ENCODE measurements at places on chromosomes 3 and 15.
A peak's percentile ranks its signal among the peaks of the same experiment; 100 is the strongest.

GRCh38 chr3:101319531-101319930, 844 bp downstream of the IMPG2 start:
- DNase-seq = no peak

DNA sequence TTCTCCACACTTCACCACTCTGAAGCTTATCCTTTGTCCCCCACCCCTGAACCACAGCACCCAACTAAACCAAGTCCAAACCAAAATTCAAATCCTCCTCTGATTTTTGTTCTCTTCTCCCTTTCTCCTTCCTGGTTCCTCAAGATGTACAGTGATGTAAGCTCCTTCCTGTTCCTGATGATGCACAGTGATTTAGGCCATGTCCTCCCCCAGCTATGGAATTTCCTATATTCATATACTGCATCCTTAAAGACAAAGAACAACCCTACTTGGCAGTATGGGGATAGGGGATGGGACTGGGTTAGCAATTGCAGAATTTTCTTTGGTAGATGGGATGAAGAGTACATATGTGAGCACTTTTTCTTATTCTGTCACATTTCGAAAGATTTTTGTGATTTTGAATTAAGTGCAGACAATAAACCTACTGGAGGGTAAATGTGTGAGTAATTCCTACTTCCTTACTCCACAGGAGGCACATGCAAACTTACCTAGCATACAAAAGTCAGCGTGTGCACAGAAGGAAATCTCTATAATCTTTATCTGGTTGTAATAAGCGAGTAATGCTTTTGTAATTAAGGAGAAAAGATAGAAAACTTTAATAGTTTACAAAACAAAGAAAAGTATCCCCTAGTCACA, 125.0 kb downstream of the ANO10 start:
- no peak for DNase-seq

DNA sequence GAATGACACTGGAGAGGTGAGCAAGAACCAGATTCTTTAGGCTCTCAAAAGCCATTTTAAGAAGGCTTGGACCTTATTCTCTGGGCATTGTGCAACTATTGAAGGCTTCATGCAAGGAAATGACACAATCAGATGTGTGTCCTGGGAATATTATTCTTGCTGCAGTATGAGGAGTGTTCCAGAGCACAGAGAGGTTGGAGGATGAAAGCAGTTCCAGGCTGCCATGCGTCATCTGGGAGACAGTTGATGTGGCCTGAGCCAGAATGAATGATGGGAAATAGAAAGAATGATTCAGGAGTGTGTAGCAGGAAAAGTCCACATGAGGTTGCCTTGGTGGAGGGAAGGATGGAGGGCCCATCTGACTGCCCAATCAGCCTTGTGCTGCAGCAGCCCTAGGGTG, 123.1 kb downstream of the CHCHD6 start:
- DNase-seq = no peak

DNA sequence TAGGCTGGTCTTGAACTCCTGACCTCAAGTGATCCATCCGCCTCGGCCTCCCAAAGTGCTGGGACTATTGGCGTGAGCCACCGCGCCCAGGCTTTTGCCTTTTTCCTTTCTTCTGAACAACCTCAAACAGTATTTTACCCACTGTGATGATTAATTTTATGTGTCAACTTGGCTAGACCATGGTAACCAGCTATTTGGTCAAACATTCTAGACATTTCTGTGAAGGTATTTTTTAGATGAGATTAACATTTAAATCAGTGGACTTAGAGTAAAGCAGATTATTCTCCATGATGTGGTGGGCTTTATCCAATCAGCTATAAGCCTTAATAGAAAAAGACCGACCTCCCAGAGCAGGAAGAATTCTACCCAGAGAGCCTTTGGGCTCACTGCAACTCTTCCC, 6.0 kb downstream of the SPATA12 start:
- no peak for DNase-seq

GRCh38 chr15:46456456-46456855, 821.6 kb downstream of the SQOR start:
- no peak for DNase-seq

DNA sequence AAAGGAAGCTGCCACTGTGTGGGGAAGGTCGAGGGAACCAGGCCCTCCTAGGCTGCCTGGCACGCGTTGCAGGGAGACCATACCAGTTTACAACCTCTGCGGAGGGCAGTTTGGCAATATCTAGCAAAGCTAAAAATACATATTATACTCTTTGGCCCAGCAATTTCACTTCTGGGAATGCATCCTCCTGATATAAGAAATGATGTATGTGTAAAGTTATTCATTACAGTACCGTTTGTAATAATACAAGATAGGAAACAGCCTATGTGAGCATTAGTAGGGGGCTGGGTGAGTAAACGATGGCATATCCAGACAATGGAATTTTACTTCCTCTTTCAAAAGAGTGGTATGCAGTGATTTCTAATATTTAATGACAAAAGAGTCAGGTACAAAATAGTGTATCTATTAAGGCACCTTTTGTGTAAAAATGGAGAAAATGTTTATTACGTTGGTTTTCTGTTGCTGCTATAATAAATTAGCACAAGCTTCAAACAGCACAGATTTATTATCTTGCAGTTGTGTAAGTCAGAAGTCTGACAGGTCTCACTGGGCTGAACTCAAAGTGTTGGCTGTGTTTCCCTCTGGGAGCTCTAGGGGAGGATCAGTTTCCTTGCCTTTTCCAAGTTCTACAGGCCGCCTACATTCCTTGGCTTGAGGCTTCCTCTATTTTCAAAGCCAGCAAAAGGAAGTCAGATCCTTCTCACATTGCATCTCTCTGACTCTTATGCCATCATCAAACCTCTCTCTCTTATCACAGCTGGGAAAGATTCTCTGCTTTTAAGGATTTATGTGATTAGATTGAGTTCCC, 9.0 kb downstream of the APOD start:
- DNase-seq = no peak

- DNase-seq = peak; percentile 6
These were observed 56.1 kb downstream of the TAFA4 start for GRCh38 chr3:68876112-68876713.

DNA sequence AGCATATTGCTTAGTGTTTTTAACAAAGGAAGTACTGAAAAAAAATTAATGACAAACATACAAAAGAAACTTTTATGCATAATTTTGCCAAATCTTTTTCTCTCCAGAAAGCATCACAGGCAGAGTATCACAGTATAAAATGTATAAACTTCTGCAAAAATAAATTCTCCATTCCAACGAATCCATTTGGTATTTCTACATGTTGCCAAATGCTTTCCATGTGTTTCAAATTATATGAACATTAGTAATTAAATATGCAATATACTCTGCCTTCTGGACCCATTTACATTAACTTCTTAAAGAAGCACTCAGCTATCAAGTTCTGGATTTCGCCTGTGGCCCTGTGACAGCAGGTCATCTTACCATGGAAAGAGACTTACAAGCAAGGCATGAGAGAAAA, 189.1 kb upstream of the ALCAM start:
- no peak for DNase-seq

- DNase-seq = no peak
These were observed 30.0 kb upstream of the TSEN2 start for GRCh38 chr3:12454076-12454815.

- DNase-seq = no peak
These were observed 123.1 kb upstream of the SLC2A2 start for GRCh38 chr3:171149526-171150116.

DNA sequence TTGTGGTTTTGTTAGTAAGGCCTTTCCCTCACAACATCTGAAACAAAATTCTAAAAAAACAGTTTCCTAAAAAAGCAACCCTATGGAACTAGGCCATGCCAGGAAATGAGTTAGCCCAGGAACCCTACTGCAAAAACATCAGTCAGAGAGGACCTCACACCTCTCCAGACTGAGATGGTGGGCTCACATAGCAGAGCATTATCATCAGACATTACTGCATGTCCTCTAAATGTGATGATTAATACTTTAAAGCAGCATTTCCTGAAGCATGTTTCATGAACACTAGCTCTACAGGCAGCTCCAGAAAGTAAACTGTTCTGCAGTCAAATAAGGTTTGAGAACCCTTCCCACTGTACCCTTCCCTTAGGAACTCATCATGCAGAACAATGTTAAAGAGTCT, 232.3 kb upstream of the MRPL3 start:
- DNase-seq = no peak

- DNase-seq = peak; percentile 41
These were observed 1.4 kb downstream of the FOXP1 start for GRCh38 chr3:71582036-71582611.

DNA sequence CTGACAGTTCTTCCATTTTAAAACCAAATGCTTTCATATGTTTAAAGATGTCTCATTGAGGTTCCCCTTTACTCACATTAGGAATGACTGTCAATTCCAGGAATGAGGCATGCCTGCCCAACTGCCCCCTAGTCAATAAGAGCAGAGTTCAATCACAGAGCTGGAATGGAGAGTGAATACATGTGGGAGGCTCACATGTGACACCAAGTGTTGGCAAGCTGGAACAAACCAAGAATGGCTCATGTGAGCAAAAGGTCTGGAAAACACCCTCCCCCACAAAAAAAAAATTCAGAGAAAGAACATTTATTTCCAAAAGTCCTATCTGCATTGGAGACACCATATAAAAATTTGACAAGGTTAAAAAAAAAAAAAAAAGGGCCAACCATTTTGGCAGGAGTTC, 3.7 kb downstream of the PBRM1 start:
- DNase-seq = no peak

DNA sequence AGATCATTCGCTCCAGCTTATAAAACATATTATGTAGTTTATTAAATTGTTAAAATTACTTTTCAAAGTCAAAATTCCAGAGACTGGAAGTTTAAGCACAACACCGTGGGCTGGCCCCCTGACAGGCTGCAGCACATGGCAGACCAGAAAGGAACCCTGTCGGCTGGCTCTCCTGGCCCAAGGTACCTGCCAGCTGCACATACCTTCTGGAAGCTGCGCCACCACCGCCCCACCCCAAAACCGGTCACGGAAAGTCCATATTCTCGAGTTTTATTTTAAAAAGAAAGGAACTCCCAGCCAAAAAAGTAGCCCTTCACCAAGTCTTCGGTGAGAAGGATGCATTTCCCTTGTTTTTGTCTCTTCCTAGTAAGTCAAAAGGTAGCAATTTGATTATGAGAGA, 94.6 kb downstream of the FOXP1 start:
- DNase-seq = no peak

DNA sequence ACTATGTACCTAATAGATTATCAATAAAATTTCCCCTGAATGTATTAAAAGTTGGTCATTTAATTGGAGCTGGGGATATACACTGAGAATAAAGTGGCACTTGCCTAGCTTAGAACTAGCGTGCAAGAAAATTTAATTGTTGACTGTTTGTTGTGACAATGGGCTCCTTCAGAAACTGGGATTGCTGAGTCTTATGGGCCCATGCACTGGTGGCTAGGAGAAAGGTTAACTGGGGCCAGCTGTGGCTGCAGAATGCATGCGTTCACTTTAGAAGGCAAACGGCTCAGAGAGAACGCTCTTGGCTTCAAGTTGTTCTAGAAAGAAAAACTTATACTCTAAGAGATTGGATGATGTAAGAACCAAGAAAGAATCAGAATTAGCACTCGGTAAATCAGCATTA, 18.7 kb upstream of the LPP start:
- no peak for DNase-seq

GRCh38 chr3:48042071-48042760, 26.0 kb upstream of the MAP4 start:
- no peak for DNase-seq

GRCh38 chr3:4233488-4233887, 69.7 kb upstream of the SETMAR start:
- DNase-seq = no peak

DNA sequence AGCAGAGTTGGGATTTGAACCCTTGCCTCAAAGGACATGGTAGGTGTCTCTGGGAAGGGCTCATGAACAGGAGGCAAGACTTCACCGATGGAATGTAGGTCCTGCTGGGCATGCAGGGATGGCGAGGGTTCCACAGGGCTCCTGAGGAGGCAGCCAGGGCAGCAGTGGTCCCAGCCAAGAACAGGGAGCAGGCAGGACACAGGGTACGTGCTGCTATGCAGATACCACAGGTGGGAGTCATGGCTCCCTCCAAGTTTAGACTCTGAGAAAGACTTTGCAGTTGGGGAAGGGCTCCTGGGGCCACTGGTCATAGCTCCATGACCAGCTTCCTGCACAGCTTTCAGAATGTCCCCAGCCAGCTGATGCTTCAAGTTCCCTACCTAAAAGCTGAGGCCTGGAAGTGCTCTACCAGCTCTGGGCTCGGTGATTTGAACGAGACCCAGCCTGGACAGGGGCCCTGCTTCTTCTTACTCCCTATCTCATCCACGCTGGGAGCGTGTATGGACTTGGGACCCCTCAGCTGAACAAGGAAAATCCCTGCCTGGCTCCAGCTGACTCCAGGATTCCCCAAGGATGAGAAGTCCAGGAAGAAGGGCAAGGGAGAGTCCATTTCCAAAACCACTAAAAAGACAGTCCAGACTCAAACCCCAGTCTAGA, 747 bp downstream of the MYL3 start:
- DNase-seq = no peak

GRCh38 chr15:56460071-56460470, 4.9 kb downstream of the MNS1 start:
- no peak for DNase-seq

DNA sequence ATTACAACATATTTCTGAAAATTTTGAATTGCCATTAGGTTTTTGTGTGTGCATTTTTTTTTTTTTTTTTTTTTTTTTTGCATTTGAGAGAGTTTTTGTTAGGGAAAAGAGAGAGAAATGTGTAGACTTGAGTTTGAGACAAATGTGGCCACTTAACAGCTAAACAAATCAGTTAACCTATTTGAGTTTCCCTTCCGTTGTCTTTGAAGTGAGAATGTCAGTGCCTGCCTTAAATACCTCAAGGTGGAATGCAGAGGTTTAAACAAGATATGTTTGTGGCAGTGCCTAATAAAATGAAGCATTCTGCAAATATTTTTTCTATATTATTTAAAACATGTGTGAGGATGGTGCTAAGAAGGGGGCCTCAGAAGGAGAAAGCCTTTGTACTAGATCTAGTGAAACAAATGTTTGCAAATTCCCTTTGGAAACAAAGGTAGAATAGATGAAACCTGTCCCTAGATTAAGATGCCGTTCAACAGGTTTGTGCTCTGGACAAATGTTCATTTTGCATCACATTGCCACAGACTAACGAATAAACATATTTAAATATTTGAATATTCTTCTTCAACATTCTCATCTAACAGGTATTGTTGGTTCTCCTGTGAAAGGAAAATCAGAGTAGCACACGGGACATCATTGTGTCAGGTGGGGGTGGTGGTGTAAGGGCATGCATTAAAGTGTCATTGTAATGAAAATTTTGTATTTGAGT, 80.7 kb downstream of the SATB1 start:
- no peak for DNase-seq

DNA sequence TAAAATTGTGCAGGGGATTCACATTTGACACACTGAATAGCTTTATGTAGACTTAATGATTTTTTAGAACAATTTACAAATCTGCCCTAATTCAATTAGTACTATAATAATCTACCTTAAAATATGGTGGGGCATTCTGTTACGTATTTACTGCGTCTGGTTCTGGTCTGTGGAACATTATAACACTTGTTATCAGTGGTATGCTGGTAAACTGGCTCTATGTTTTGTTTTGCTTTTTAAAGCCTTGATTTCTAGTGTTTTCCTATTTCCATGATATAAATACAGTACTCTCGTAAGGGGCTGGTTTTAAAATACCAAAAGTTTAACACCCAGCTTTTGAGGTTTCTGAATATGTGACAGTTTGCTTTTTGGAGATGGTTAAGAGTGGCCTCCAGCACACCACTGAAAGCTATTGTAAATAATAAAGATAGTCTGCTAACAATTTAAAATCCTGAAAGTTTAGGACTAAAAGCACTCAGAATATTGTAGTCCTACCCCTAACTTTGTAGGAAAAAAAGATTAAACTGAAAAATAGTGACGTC, 65.6 kb upstream of the CD47 start:
- DNase-seq = no peak

All from frontal cortex (tissue), 4 donors.